Stromal cell of bone marrow (primary cell): ENCODE measurements at places on chromosomes 4 and X.
A peak's percentile ranks its signal among the peaks of the same experiment; 100 is the strongest.

DNA sequence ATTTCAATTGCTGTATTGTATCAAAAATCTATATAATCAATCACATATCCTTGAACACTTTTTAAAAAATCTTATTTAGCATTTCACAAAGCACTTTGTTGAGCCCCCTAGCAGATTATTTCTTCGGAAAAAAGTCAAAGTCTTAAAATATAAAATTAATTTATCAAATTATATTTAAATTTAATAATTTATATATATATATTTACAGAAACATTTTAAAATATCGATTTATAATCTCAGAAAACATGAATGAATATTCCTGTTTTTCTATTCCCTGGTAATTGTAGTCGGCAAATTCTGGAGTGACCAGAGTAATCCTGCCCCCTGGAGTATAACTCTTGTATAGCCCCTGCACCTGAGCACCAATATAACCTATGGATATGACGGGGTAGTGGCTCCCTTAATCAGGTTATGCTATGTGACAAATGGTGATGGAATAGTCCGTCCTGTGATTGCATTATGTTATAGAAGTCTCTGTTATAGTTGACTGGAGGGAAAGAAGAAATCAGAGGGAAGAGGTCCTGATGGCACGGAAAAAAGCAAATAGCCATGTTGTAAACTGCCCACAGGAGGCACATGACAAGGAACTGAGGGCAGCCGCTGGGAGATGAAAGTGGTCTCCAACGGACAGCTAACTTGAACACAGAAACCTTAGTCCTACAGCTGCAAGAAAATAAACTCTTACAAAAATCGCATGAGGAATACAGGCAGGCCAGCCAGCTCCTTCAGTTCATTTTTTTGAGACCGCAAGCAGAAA lies 1092.3 kb downstream of the ARAP2 start:
- no peak for DNase-seq

GRCh38 chr4:94447754-94448411 lies 3.9 kb upstream of the PDLIM5 start:
- no peak for DNase-seq

DNA sequence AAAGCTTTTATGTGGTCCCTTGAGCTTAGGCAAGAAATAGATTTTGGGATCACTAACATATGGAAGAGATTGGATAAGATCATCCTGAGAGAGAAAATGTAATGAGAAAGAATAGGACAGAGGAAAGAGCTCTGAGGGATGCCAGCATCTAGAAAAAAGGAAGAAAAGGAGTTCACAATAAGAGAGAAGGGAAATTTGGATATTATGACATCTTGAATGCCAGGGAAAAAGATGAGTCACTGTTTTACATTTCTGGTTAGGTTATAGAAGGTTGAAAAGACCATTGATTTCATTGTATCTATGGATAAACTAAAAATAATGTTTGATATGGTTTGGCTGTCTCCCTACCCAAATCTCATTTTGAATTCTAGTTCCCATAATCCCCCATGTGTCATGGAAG lies 208.5 kb downstream of the MAD2L1 start:
- no peak for DNase-seq

- DNase-seq = no peak
Observed at GRCh38 chr4:30005995-30006394, 714.2 kb upstream of the PCDH7 start.

- no peak for DNase-seq
Observed at GRCh38 chr4:140689623-140690022, 66.6 kb downstream of the TBC1D9 start.

DNA sequence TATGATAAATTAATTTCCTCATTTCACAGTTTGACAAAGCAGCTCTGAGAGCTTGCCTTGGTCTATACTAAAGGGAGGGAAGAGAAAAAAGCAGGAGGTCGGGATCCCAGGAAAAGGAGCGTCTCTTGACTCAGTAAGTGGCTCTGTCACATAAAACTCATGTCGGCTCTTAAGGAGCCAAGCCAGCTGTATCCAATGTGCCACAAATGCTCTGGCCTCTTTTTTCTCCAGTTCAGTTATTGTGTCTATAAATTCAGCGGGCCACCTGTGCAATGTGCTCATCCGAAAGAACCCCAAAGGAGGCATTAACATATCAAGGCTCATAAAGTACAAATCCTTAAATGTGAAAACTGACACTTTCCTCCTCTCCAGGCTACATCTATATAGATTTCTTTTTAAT lies 337.7 kb upstream of the FAM241A start:
- no peak for DNase-seq

DNA sequence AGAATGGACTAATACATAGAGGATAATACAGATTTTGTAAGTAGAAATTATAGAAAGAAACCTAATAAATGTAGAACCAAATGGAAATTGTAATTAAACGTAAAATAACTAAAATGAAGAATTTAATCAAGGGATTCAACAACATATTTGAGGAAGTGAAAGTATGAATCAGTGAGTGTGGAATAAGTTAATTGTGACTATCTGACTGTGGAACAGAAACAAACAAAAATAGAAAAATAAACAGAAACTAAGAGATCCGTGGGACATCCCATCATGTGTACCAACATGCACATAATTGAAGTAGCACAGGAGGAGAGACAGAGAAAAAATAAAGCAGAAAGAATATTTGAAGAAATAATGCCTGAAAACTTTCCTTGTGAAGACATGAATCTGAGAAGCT lies 208.6 kb upstream of the TACR3 start:
- DNase-seq = no peak

DNA sequence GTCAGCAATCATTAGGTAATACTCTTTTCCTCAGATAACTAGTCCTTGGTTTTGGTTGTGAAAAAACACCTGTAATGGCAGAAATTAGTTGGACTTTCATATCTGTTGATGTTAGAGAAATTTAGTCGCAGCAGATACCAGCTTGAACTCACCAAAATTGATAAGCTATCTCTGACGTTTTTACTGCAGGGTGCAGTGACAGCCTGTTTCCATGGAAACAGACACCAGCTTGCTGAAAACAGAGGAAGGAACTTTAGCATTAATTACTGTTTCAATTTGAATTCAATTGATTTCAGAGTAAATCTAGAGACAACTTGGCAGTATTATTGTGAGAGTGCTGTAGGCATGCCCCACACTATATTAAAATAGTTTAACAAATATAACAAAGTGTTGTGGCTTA lies 246.5 kb downstream of the PPP1R2C start:
- DNase-seq = no peak

- no peak for DNase-seq
Observed at GRCh38 chr4:119731146-119731742, 102.6 kb upstream of the PDE5A start.

- DNase-seq = no peak
Observed at GRCh38 chrX:38271154-38271716, 50.6 kb upstream of the SRPX start.

GRCh38 chr4:40734497-40734896 lies 15.3 kb upstream of the NSUN7 start:
- DNase-seq = no peak

- no peak for DNase-seq
Observed at GRCh38 chr4:20353646-20354045, 101.9 kb downstream of the SLIT2 start.

DNA sequence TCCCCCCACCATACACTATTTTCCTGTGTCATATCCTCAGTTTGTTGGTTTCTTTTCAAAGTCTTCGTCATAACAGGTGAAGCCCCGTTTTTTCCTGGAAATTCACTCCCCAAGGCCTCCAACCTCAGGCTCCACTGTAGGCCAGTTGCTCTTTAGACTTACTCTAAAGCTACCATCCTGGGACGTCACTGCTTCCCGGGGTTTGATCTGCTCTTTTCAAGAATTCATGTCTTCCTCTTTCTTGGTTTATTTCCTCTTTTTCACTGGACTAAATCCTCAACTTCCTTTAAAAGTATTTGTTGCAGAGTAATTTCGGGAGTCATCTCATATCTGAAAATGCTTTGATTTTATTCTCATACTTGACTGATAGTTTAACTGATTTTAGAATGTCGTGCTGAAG lies 6.5 kb upstream of the SERTM2 start:
- no peak for DNase-seq

DNA sequence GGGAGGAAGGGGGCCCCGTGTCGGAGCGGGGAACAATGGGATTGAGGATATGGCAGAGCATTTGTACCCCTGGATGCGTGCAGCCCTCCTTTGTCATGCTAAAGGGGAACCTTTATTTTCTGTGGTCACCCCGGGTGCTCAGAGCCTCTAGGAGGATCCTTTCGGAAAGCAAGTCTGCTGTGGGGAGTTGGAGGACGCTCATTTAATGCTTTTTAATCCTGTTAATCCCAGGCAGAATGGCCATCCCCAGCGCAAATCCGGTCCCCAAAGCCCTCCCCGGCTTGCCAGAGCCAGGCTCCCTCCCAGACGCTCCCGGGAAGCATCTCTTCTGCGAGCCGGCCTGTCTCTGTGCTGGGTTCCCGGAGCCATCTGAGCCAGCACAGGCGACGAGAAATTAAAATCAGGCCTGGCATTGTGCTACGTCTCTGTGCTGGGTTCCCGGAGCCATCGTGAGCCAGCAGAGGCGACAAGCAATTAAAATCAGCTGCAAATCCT lies 113.2 kb upstream of the PPP2R3B start:
- DNase-seq = no peak

GRCh38 chr4:128830906-128831503 lies 21.5 kb downstream of the JADE1 start:
- DNase-seq = no peak

GRCh38 chrX:68177542-68177941 lies 255.8 kb downstream of the OPHN1 start:
- DNase-seq = peak; percentile 6

GRCh38 chr4:136864604-136865185 lies 667.6 kb downstream of the PCDH18 start:
- peak; percentile 67 for DNase-seq

- no peak for DNase-seq
Observed at GRCh38 chr4:2290488-2290887, 28.6 kb upstream of the MXD4 start.

GRCh38 chr4:78423790-78424189 lies 127.8 kb upstream of the ANXA3 start:
- DNase-seq = no peak

- no peak for DNase-seq
Observed at GRCh38 chr4:10164877-10165283, 48.3 kb upstream of the WDR1 start.

DNA sequence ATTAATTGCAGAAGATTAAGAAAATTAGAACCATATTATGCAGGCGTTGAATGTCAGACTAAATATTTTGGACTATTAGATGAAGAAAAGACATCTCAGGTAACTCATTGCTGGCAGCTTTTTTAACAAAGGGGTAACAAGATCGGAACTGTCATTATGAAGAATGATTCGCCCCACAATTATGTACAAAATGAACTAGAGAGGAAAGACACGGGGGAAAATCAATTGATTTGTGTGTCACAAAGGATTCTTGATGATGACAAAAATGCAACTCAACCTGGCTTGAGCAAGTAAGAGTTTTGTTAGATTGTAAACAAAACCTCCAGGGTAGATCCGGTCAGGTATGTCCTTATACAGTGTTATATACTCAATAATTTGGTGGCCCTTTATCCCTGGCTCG lies 12.5 kb upstream of the DCLK2 start:
- DNase-seq = no peak

DNA sequence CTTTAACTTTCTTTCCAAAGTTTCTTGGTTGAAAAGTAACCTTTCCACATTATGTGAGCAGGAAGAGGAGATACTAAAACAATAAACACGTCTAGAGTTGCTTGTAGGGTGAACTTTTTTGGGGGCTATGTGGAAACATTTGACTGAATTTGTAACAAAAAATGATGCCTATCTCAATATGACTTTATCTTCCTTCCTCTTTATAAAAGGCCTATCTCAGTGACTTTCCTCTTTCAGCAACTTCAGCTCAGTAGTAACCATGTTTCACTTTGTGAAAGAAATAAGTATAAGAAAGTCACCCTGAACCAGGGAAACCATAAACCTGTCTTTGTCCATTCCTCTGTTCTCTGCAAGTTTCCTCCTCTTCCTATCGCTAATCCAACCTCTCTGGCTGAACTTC lies 124.7 kb upstream of the TMEM164 start:
- DNase-seq = no peak

GRCh38 chrX:10296576-10296975 lies 139.8 kb downstream of the CLCN4 start:
- DNase-seq = peak; percentile 73

DNA sequence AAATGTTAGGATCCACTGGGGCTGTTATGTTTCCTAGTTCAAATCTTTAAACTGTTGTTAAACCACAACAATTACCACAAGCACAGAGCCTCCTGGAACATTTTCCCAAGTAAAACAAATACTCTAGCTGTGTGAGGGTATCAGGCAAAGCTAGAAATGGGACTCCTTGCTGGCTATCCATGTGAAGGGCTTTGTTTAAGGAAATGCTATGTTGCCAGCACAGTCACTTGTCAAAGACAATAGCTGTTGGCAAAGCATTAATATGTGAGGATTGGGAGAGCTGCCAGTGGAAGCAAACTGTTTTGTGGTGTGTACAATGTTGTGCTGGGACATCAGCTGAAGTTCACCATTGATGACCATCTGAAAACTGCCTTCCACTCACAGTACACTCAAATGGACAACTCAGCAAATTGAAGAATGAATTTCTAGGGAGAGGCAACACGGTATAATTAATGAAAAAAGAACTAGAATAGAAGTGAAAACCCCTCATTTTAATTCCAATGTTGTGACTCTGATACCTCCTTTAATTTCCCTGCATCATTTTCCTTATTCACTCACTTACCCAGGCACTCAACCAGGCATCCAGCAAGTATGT lies 100.8 kb downstream of the ANXA3 start:
- DNase-seq = peak; percentile 31

DNA sequence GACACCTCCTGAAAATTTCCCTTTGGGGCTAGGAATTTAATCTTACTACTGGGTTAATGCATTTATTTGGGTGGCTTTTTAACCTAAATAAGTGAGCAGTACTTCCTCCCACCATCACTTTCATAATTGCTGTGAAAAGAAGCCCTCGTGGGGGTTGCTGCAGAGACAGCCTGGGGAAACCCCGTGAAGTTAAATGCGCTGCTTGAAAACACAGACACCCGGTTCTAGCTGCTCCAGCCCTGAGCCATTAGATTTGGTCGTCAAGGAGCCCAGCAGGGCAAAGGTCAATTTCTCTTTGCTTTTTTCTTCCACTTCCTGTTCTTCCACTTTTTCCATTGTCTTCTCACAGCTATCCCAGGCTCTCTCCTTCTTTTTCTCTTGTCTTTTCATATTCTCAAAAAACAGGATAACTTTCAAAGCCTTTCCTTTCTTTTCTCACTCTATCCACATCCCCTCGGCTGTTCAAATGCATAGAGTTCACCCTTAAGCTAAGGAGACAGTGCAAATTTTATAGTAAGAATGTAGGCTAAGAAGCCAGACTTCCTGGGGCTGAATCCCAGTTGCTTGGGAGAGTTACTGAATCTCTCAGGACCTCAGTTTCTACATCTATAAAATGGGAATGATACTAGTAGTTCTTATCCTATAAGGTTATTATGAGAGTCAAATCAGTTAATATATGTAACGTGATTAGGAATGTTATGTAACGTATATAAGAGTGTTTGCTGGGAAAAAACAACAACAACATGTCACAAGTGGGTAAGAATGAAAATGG lies 91.5 kb upstream of the ZNF827 start:
- DNase-seq = no peak
